Hindlimb muscle (tissue), 1 donor: ENCODE measurements at places on chromosomes 4 and X.

DNA sequence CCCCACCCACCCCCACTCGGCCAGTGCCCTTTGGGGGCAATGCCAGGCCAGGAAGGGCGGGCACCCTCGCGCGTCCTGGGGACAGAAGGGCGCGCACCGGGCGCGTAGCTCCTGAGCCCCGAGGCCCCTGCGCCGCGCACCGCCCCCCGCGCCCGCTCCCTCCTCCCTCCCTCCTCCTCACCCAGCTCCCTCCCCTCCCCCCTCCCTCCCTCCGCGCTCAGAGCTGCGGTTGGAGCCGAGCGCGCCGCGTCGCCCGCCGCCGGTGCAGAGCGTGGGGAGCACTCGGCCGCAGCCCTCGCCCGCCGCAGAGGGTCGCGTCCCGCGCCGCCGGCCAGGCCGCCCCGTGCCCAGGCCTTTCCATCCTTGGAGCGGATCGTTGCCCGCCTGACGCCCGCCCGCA lies at the start of gene ATP2B3:
ATP2B3 (plus strand) TSS at position 220 of the 400 bp plus-strand sequence. CDS start 18,606 bp downstream, outside the sequence.
- no peak for DNase-seq

- peak; percentile 3 for DNase-seq
Observed at GRCh38 chr4:83905952-83906351, 370.0 kb downstream of the GPAT3 start.

GRCh38 chr4:17817027-17817426 lies 6.2 kb downstream of the NCAPG start:
- peak; percentile 26 for DNase-seq

DNA sequence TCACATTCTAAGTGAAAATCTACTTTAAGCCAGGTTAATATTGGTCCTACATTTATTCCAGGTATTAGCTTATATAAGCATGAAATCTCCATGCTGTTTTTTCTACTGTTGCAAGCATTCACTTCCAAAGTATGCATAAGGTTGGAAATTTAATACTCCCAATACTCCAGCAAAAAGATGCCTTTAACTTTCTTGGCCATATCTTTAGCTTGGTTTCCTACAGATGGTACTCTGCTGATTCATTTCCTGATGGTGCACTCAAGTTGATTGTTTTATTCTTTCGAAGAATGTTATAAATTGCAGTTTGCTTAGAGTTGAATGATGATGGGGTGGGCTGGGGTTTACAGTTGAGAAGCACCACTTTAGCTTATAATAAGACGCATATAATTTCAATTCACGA lies 330.2 kb downstream of the PTTG2 start:
- no peak for DNase-seq

DNA sequence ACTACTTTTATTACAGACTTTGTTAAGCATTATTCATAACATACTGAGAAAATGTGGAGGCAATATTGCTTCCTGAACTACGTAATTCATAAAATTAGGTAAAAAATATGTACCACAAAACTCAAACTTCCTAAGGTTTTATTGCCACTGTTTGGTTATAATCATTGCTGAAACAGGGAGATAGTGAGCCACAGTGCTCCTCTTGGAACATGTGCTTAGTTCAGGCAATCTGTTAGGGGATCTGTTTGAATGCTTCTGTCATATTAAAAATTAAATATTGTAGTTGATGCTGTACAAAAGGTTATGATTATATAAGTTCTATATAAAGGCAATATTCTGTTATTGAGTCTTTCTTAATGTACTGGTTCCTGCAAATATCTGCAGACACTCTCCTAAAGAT lies 480.7 kb downstream of the GRXCR1 start:
- DNase-seq, result no peak

- DNase-seq, result no peak
Observed at GRCh38 chr4:54940996-54941865, 184.2 kb downstream of the KDR start.

DNA sequence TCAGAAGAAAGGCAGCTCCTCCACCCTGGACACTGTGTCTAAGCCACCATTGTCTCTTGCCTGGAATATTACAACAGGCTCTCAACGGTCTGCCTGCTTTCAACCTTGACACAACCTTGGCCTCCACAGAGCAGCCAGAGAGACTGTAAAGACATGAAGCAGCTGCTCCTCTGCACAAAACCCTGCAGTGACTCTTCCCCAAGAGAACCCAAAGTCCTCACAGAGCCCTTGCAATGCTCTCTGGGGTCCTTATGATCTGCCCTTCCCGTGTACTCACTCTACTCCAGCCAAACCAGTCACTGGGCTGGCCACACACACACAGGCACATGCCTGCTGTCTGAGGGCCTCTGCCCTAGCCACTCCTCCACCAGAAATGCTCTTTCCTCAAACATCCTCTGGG lies 75.9 kb upstream of the CPEB2 start:
- no peak for DNase-seq

GRCh38 chr4:78864405-78865024 lies 74.7 kb downstream of the PAQR3 start:
- peak; percentile 59 for DNase-seq

DNA sequence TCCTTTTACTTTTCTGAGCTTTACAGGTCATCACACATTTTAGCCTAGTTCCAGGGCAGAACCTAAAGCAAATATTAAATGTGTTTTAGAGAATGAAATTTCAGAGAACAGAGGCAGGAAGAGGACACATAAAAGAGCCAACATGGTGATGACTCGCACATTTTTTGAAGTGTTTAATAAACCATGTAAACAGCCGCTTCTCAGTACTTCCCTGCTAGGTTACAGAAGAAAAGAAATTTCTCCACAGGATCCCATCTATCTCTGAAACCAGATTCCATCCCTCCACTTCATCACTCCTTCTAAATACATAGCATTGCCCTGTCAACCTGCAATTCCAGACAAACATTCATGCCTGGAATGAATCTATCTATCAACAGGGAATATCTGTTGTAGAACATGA lies 949.5 kb upstream of the PCDH7 start:
- DNase-seq, result no peak

- no peak for DNase-seq
Observed at GRCh38 chrX:21972046-21972445, 31.5 kb downstream of the SMS start.

DNA sequence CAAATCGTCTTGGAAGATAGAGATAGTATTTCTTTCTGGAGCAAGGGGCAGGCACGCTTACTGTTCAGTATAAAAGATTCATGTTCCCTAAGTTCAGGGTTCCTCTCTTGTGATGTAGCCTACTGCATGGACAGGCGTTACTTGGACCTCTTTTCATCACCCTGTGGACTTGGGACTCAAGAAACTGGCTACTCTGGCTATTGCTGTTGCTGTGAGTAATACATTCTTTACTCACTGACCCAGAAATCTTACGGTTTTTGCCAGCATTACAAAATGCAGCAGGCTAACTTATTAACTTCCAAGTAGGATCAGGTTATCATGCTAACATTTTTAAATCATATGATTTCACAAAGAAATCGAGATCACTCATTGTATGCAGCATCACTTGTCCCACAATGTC lies 12.8 kb upstream of the GUCY1B1 start:
- DNase-seq, result no peak

DNA sequence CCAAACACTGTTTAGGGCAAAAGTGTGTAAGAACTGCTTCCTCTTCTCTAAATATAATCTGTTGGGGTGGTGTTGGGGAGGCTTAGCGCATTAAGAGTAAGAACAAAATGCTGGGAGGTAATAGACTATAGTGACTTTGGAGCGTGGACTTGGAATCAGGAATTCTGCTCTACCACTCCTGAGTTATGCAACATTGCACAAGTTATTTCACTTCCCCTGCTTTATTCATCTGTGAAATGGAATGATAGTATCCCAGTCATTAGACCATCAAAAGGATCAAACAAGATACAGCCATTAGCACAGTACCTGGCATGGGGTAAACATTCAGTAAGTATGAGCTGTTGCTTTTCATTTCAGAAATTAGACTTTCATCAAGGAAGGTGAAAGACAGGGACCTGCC lies 58.7 kb downstream of the IGFBP7 start:
- DNase-seq, result no peak

DNA sequence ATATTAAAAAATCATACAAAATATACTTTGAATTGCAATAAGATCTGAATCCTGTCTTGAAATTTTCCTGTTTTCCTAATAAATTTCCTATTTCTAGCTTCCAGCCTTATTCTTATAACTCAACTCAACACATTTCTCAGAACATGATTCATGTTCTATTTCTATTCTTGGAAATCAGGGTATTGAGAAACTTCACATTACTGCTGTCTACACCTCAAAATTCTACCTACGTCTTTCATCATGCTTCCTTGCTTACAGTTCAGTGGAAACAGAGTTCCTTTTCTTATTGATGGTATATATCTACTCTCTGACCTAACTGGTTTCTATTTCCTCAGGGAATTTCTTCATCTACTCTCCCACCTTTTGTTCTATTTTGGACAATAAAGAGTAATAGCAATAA lies 2139.0 kb downstream of the ARAP2 start:
- DNase-seq, result no peak

DNA sequence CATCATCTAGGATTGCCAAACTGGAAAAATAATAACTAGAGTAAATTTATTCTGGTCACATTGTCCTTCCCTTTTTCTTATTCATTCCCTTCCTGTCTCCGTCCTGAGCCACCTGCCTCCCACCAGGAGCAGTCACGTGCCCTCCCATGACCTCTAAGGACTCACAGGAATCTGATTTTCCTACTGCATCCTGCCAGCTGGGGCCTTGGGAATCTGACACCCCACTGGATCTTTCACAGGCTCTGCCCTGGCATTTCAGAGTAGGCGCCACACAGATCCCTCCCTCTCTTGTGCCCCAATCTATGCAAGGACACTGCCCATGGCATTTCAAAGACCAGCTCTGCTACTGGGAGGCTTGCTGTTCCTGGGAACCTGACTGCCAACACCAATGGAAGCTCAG lies 520.5 kb downstream of the PPARGC1A start:
- DNase-seq, result no peak

DNA sequence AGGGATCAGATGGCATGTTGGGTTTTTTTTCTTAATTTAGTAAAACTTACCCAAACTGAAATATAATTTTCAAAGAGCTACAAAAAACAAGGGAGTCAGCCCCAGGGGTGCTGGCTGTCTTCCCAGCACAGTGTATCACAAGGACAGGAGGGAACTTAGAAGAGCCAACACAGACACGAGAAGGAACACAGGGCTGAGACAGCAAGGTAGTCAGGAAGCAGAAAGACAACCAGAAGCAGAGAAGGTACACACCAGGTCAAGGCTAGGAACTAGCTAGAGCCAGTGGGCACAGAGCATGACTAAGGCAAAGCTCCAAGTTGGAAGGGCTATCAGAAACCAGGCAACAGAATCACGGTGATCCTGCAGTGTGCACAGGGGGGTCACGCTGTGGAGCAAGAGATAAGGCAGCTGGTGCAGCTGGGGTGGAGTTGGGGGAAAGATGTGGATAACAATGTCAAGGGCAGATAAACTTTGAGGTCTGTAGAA lies 168.7 kb downstream of the NR3C2 start:
- DNase-seq, result no peak

GRCh38 chr4:1998296-1998695 lies 10.5 kb downstream of the NELFA start:
- DNase-seq, result no peak

DNA sequence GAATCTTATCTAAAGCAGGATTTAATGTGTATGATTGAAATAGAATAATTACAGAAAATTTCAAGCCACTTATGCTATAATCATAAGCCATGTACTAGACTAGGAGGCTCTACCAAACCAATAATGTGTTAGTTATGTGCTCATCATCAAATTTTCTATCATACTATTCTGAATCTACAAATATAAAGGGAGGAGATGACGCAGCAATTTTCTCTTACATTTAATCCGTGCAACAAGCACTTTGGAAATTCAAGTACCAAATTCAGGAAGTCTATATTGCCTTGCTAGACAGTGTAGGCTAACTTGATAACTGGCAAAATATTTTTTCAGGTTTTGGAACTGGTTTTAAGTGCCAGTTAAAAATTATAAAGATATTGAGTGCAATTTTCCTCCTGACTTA lies 283.5 kb downstream of the C4orf33 start:
- no peak for DNase-seq
